ENCODE measurements at places on chromosomes 3 and 15. TPM values are rescaled to one million over a fixed set of nuclear protein-coding genes. Genes with fewer than 3 reads are reported as not detected.

Gene PRSS50
- not detected for polyA plus RNA-seq

Gene POPDC2
- polyA plus RNA-seq, result 0.26 TPM

Gene STIMATE
- polyA plus RNA-seq, result 11.6 TPM

Gene DAZL
- polyA plus RNA-seq, result 0.34 TPM

Gene FBXL2
- 16.0 TPM for polyA plus RNA-seq

Gene KCNMB3
- polyA plus RNA-seq, result 1.3 TPM

Gene CFAP92
- 0.07 TPM for polyA plus RNA-seq

Gene CFAP100
- polyA plus RNA-seq, result not detected

DNA sequence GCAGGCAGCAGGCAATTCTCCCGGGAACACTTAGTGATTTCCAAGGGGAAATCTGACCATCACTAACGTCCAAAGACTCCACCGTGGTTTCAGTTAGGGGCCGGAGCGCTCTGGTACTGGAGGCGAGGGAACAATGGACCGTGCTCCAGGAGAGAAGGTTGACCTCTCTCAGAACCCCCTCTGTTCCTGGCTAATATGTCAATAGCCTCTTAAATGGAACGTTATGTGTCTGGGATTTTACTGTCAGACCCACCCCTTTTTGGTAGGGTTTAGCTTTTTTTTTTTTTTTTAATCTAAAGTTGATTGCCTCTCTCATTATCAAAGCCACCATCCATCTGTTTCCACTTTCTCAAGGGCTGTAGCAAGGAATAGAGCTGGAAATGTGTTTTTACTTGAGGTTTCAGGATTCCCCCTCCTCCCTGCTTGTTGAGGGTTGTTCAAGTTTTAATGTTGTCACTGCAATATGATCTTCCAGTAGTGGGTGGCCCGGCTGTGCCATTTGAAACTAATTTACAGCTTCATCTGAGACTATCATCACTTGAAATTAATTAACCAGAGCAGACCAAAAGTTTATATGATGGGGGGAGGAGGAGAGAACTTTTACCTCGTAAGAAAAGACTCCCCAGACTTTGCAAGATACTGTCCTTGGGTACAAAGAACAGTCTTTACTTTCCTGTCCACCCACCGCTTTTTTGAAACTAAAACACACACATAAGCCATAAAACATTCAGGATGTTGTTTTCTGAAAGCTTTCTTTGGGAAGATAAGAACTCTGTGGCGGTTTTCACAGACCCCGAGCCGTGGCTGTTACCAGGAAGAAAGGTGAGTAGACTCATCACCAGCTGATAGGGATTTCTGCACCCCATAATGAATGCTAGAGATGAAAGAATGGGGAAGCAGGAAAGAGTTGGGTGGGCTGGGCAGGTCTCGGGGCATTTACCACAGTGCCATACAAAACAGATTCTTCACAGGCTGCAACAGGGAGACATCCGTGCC, 187.8 kb downstream of the UACA start:
- DNase-seq, result no peak

DNA sequence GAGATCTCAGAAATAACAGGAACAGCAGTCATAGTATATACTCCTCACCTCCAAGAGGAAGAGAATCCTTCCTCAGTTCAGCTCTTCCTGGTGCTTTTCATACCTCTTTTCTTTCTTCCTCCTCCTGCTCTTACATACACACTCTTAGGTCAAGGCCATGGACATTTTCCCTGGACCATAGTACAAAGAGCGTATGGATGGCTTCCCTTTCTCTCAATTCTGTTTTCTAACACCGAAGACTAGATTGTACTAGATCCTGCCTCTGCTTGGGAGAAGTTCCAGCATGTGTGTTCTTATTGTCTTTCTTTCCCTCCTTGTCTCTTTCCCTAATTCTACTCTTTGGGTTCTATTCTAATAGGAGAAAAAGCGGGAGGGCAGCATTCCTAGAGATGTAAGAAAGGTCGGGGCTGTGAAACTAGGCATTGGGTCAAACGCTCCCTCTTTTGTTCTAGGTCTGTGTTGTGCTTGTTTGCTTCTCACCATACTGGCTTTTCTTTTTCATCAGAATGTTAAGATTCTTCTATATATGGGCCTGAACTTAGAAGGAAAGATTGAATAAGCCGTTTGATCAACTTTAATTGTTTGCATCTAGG, 77.4 kb downstream of the VPS8 start:
- no peak for DNase-seq

- peak; percentile 34 for DNase-seq
These were observed 17.7 kb downstream of the CPN2 start for GRCh38 chr3:194333212-194333980.

- peak; percentile 59 for DNase-seq
These were observed 510 bp downstream of the ARL14 start for GRCh38 chr3:160677459-160677881.

DNA sequence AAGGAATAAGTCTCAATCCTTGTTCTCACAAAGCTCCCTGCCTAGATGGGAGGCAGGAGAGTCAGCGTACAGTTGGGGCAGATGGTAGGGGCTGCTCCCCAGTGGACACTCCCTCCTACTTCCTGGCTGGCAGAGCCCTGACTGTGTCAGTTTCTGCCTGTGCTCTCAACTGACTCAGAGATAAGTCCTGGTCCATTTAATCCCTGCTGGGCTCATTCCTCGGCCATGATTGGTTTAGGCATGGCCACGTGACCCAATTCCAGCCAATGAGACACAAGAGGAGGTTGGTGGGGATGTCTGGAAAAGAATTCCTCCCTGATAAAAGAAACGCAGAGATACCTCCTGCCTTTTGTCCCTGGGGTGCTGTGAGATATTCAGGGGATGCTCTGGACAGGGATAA, 118.1 kb upstream of the SLC6A11 start:
- no peak for DNase-seq

DNA sequence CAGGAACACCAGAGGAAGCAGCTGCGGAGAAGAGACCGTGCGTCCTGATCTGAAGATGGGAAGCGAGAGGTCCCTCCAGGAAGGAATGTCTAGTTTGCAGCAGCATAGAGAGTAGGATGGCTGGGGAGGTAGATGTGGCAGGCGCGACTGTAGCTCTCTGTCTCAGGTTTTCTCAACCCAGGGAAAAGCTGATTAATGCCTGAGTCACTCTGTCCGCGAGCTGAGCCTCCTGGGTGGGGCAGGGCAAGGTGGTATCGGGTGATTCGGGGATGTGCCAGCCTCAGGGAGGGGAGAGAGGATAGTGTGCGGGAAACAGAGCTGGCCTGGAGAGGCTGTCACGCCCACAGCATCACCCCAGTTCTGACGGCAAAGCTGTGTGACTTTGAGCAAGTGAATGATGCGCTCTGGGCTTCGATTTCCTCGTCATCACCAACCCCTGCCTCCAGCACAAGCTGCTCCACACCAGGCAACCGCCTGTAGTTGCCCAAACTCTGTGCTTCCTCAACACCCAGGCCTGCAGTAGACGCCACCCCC, 28.4 kb downstream of the CPN2 start:
- DNase-seq, result peak; percentile 85

- DNase-seq, result peak; percentile 48
These were observed 26.6 kb downstream of the GP9 start for GRCh38 chr3:129087138-129087702.

- no peak for DNase-seq
These were observed 526 bp downstream of the GPD1L start for GRCh38 chr3:32106929-32107362.

DNA sequence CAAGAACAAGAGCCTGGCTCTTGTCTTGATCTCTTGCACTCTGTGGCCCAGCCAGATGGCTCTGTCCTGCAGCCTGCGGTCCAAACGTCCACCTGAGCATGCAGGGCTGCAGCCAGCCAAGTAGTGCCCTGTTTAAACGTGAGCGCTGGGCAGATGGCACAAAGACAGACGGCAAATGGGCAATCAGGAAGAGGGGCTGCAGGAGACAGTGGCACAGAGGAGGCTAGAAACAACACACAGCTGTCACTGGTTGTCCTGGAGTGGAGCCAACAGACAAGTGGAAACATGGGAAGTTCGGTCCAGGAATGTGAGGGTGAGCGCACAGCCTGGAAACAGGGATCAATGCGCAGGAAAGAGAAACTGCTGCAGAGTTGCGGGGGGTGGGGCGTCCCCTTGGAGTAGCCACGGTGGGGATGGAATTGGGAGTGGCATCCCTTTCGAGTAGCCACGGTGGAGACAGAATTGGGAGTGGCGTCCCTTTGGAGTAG, 10.7 kb upstream of the ZXDC start:
- no peak for DNase-seq

DNA sequence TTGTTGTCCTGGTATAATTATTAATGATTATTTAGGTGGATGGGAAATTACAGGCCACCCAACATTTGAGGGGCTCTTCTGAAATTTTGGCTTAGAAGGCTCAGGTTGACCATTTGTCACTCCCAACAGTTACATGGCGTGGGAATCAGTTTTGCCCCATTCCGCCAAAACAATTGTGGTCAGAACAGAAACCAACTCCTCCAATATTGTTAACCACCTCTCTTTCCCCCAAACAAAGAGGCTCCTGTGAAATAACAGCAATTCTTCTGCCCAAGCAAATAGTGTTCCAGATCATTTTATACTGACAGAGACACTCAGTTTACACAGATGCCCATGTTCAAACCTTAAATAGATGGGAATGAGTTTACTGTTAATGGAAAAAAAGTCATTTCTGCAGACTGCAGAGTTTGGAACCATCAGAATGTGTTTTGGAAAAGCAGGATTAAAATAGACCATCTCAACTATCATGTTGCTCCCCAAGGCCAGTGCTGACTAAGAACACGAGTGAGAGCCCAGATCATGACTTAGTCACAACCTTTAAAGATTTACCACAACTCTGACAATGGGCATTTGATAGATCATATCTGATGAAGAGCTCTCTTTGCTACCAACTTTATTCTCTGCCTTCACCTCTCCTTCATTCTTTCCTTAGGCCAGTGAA, 102.1 kb downstream of the DUT start:
- peak; percentile 46 for DNase-seq

DNA sequence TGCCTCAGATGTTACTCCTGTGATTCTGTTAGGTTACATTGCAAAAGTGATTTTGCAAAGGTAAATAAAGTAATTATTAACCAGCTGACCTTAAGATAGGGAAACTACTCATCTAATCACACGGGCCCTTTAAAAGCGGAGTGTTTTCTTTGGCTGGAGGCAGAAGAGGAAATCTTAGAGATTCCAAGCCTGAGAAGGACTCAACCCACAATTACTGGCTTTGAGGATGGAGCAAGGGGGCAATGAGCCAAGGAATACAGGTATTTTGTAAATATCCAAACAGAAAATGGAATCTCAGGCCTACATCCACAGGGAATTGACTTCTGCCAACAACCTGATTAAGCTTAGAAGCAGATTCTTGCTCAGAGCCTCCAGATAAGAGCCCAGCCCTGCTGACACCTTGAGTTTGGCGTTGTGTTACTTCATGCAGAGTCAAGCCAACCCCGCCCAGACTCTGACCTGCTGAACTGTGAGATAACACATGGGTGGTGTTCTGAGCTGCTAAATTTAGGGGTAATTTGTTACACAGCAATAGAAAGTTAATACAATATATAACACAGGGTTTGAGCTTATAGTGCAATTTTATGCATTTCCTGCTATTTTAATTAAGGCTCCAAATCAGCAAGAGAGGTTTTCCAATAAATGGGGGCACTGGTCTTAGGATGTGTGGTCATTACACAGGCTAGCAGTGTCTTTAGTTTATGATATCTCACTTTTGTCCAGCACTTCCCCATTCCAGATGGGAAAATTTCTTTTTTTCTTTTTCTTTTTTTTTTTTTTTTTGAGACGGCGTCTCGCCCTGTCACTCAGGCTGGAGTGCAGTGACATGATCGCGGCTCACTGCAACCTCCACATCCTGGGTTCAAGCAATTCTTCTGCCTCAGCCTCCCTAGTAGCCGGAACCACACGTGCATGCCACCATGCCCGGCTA, 19.5 kb downstream of the NFKBIZ start:
- peak; percentile 91 for DNase-seq

- no peak for DNase-seq
These were observed 33.5 kb upstream of the MKRN3 start for GRCh38 chr15:23532024-23532423.

GRCh38 chr15:92657486-92657885, 1.9 kb upstream of the FAM174B start:
- DNase-seq, result no peak

- no peak for DNase-seq
These were observed 18.3 kb upstream of the MYH15 start for GRCh38 chr3:108528459-108529252.

- DNase-seq, result no peak
These were observed 15.7 kb downstream of the KCNAB1 start for GRCh38 chr3:156135921-156136638.

DNA sequence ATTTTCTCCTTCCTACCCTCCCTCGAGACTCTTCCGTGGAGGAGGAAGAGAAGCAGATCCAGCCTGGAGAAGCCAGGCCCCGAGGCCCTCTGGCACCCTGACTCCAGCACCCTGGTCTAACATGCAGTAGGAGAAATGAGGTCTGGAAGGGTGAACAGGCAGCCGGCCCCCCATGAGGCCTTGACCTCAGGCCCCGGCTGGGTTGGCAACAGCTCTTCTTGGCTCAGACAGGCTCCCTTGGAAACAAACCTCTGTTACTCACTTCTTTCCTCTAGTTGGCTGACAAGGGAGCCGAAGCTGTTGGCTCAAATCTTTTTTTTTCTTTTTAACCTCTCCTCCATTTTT, 73.4 kb downstream of the CPN2 start:
- peak; percentile 90 for DNase-seq

GRCh38 chr3:3589715-3590130, 209.5 kb upstream of the LRRN1 start:
- DNase-seq, result no peak

DNA sequence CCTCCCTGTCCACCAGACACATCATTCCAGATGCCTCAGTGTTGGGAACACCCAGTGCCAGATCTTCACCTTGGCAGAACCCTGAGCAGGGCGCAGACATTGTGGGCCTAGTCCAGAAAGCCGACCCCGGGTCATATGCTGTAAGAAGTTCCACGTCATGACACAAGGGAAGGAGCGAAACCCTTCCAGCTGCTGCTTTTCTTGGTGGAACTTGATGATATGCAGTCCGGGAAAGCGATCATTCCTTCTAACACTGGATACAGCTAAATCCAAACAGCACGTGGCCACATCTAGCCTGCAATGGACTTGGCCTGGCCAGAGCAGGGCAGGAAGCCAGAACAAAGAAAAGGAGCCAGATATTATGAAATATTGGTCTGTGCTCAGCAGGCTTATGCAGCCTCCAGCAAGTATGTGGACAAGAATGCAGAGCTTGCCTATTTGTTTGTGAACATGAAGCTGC, 22.0 kb downstream of the GASK1A start:
- DNase-seq, result peak; percentile 100

GRCh38 chr3:150091626-150092025, 120.9 kb upstream of the PFN2 start:
- no peak for DNase-seq

GRCh38 chr3:77562089-77562488, 522.2 kb downstream of the ROBO2 start:
- no peak for DNase-seq

- DNase-seq, result peak; percentile 93
These were observed 158.1 kb downstream of the APBA2 start for GRCh38 chr15:29043736-29044502.

GRCh38 chr3:184663756-184664155, 48.1 kb downstream of the MAGEF1 start:
- peak; percentile 34 for DNase-seq

DNA sequence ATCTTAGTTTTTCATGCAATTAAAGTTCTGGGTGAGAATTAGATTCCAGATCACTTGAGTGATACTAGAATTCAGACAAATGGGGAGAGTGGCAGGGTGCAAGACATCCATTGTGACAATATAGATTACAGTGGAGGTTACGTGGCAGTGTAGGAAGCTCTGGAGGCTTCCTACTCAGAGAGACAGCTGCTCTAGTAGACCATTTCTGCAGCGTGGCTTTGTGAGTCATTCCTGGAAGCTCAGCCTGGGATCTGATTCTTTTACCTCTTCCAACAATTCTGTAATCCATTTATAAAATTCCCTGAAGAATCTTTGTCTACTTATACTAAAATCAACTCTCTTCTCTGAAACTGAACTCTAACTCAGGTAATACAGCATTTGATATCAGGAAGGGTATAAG, 90.4 kb upstream of the ASB14 start:
- peak; percentile 42 for DNase-seq

Measured in fibroblast of lung (primary cell).